ENCODE measurements at places on chromosomes 2 and 18. TPM values are rescaled to one million over a fixed set of nuclear protein-coding genes. Genes with fewer than 3 reads are reported as not detected.

The USP37 gene
- total RNA-seq = 16.5 TPM

The CACNB4 gene
- total RNA-seq = 62.9 TPM

DNA sequence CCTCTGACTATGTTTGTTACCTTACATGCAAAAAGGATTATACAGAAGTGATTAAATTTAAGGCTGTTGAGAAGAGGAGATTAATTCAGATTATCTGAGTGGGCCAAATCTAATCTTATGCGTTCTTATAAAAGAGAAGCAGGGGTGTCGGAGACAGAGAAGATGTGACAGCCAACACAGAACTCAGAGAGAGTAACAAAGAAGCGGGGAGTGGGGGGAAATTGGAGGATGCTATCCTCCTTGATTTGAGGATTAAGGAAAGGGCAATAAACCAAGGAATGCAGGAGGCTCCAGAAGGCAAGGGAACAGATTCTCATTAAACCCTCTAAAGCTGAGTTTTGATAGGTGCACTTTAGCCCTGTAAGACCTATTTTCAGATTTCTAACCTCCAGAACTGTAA lies 291.3 kb upstream of the REG3G start:
- H3K27me3 ChIP-seq = no peaks in the 10 kb centered on the region
- H3K36me3 ChIP-seq = no peaks in the 10 kb centered on the region
- DNase-seq = no peak
- no peak overlapping the region for H3K27ac ChIP-seq
- no peak overlapping the region for H3K4me3 ChIP-seq

GRCh38 chr2:127897531-127898211 lies 11.9 kb upstream of the AMMECR1L start:
- no peak overlapping the region for H3K4me3 ChIP-seq
- no peaks in the 10 kb centered on the region for H3K27me3 ChIP-seq
- no peak overlapping the region for H3K27ac ChIP-seq

The TUBB8B gene
- total RNA-seq = 0.11 TPM

DNA sequence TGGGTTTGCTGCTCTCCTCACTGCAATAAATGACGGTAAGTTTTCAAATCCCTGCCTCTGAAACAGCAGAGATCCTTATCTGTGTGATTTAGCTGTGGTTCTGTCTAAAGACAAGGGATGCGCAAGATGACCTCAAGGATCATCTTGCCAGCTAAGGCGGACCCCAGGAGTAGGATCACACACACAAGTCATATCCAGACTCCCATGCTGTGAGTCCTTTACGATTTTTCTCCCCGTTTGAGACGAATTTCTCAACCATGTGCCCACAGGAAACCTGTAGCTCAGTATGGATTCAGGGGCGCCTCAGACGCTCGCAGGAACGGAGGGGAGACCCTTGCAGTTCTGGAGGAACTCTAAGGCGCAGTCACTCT lies 11.1 kb upstream of the DCTN1 start:
- H3K27ac ChIP-seq = peak overlapping the region; percentile 80
- H3K4me3 ChIP-seq = peak overlapping the region; percentile 56
- peaks cover 4% of the 10 kb centered on the region for H3K4me1 ChIP-seq
- H3K36me3 ChIP-seq = no peaks in the 10 kb centered on the region
- no peak for DNase-seq

DNA sequence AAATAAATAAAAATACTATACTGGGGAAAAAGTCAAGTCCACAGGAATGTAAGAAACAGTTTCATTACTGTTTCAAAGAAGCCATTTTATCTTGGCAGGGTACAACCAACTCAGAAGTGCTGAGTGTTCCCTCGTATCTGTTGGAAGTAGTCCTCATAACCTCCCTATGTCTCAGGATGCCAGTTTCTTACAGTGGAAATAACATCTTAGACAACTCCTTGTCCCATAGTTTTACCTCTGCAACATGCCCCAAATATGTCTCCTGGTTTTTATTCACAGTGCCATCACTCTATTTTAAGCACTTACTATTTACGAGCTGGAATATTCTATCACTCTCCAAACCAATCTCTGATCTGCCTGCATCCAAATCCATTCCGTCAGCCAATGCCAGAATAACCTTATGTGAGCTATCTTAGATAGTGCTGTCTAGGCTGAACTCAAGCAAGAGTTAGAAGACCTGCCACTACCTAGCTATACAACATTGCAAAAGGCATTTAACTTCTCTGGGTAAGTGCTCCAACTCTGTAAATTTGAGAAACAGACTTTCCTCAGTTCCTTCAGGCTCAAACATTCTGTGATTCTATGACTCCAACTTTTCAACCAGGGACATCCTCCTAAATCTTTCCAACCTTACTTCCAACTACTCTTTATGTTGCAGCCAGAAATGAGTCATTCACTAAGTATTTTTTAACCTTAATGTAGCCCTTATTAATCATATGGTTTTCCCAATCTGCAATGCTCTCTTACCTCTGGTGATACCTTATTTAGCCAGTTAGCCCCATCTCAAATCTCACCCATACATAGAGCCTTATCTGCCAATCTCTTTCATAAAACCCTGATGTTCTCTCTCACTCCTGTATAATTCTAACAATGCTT lies 66.7 kb downstream of the RTN4 start:
- H3K4me1 ChIP-seq = no peaks in the 10 kb centered on the region
- DNase-seq = no peak
- H3K27ac ChIP-seq = no peak overlapping the region
- H3K27me3 ChIP-seq = no peaks in the 10 kb centered on the region
- no peak overlapping the region for H3K4me3 ChIP-seq

- peak; percentile 23 for DNase-seq
- no peaks in the 10 kb centered on the region for H3K27me3 ChIP-seq
- no peak overlapping the region for H3K27ac ChIP-seq
- H3K36me3 ChIP-seq = no peaks in the 10 kb centered on the region
- no peak overlapping the region for H3K4me3 ChIP-seq
- H3K4me1 ChIP-seq = no peaks in the 10 kb centered on the region
Measured at GRCh38 chr2:100733391-100734187, 86.3 kb upstream of the NPAS2 start.

The MBD1 gene
- total RNA-seq = 35.3 TPM

DNA sequence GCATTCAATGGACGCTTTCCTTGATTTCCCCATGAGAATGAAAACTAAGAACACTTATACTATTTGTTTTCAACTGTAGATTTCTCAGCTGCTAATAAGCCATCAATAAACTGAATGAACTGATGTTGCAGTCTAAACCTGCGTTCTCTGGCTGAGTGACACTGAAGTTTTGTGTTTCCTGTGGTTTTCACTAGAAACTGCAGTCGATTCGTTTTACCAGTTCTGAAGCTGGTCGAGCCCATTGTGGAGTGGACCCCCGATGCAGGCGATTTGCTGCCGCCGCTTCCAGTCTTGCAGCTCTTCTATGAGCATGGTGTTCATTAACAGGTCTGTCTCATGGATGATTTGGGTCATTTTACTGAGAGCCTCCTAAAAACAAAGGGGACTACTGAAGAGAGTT lies 50.6 kb upstream of the STAT1 start:
- H3K27ac ChIP-seq = no peak overlapping the region
- DNase-seq = no peak
- H3K27me3 ChIP-seq = no peaks in the 10 kb centered on the region
- H3K4me3 ChIP-seq = no peak overlapping the region
